ENCODE measurements at places on chromosomes 5 and 9.

- no peak for DNase-seq
These were observed 46.7 kb upstream of the TBC1D9B start for GRCh38 chr5:179954434-179954833.

DNA sequence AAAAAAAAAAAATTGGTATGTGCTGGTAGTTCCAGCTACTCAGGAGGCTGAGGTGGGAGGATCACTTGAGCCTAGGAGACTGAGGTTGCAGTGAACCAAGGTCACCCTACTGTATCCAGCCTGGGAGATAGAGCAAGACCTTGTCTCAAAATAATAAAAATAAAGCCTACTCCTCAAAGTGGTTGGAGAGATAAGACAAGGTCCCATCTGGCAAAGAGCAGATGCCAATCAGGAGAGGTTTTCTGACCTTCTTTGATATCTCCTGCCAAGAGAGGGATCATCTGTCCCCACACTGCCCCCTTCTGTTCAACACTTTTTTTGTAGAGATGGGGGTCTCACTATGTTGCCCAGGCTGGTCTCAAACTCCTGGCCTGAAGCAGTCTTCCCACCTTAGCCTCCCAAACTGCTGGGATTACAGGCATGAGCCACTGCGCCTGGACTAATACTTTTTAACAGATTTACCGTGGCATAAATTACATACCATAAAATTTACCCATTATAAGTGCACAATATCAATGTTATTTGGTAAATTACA lies 64.7 kb downstream of the SH3PXD2B start:
- no peak for DNase-seq

- no peak for DNase-seq
These were observed 148.2 kb upstream of the KLF4 start for GRCh38 chr9:107637421-107638420.

DNA sequence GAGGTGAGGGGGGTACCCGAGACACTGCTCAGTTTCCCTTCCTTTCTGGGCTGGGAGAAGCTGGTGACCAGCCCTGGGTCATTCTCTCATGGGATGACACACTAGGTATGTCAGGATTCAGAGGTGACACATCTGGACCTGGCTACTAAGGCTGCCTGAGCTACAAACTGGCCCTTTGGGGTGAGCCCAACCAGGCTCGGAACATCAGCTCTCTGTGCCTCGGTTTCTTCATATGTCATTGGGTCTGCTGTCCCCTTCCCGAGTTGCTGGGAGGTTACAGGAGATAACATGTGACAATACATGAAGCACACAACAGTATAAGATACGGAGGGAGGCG lies 11.8 kb downstream of the CARD19 start:
- no peak for DNase-seq

- peak; percentile 15 for DNase-seq
These were observed 1333.7 kb upstream of the WWC1 start for GRCh38 chr5:166957782-166958181.

DNA sequence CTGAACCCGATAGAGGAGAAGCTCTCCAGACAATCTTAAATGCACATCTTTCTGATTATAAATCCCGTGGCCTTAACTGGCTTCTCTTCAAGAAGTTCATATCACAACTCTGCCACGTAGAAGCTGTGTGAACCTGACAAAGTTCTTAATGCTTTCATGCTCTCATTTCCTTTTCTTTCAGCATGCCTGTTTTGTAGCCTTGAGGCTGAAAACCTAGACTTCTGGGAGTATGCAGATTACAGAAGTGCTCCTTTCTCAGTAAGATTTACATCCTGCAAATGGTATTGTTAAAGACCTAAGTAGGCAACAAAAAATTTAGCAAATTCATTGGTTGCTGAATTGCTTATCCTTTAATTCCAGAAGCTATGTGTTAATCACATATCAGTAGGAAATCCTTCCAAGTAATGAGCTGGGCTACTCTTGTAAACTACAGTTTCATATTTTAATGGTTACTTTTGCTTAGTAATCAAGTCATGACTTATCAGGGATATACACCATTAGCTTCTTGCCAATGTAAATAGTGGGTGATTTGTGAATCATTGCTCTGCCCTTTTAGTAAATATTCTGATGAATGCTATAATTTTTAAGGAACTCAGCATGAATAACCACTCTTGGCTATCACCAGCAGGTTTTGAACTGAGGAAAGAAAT lies 334.7 kb downstream of the FBXL7 start:
- no peak for DNase-seq

DNA sequence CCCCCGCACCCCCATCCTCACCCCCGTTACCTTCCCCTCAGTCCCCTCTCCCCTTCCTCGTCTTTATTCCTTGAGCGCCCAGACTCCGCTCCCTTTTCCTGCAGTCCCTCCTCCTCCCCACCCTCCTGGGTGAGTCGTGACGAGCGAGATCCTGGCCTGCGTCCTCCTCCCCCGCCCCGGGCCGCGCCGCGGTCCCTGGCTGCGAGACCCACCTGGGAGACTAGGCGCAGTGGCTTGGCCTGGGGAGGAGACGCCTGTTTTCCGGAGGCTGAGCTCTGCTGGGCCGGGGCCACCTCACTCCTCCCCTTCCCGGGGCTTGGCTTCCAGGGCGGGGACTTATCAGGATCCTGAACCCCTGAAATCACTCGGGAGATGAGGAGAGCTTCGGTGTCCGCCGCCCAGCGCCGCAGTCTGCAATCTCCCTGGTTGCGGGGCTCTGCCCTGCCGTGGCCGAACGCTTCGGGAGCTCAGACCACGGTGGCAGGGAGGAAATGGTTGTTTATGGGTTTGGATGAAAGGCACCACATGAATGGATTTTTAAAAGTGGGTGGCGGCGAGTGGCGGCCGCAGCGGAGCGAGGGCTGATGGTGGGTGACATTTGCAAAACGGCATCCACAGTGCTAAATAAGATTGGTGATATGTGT lies 984 bp downstream of the STXBP1 start:
- DNase-seq = no peak

DNA sequence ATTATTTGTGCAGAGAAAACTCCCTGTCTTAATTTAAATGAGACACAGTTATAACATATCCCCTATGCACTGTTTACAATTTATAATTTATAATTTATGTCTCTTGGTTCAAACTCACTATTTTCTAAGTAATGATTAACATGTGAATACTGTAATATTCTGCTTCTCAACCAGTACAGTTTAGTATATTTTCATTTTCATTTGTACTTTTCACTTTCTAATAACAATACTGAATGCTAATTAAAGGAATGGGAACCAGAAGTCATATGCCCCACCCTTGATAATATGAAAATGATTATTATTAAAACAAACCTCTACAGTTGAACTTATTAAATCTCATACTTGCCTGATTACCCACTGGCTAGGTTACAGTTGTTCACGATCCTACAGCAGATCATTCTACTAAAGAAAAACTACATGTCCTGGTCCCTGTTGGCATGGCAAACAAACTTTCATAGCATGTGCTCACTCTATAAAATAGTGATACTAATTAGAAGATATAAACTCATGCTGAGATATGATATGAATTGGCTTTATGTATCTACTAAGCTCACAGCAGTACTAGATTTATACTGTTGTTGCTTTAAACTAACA lies 66.4 kb downstream of the POU5F2 start:
- no peak for DNase-seq

GRCh38 chr5:27009540-27009915 lies 28.9 kb downstream of the CDH9 start:
- no peak for DNase-seq

DNA sequence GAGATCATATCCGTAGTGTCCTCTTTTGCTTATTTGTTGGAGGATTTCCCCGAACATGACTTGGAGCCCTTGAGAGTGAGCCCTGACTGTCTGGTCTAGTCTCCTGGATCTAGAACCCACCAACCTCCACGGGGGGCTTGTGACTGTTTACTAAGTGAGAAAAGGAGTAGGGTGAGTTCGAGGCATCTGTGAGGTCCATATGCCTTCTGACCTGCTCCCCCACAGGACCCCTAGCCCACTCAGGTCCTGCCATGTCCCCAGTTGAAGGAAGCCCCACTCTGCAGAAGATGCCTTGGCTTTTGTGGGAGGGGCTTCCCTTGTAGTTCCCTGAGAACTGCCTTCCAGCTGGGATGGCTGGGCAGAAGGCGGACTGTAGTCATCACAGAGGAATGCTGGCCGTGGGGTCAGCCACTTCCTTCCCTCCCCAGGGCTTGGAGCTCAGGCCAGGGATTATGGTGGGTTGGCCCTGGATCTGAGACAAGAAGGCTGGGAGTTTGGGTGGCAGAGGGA lies 7.0 kb upstream of the IRF1 start:
- no peak for DNase-seq

DNA sequence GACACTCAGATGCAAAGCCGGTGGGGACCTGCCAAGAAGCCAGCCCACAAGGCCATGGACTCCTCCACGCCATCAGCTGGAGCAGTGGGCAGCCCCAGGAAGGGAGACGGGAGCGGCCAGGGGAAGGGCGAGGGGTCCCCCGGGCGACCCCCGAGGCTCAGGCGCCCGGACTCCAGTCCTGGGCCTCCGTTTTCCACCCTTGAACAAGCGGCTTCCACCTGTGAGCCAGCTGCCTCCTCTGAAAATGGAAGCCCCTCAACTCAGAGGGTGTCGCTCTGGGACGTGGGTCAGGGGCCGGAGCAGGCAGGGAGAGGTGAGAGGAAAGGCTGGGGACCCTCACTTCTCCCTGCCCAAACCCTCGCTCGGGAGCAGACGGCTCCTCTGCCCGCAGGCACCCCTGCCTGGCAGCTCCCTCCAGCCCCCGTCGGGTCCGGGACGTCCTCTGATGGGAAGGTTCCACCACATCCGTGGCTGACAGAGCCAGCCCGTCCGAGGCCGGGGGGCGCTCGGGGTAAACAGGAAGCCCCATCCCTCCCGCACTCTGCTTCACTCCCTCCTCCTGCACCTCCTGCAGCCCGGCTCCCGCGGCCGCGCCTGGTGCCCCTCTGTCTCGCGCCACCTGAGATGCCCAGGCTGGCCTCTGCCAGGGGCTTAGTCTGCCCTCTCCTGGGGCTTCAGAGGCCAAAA lies 3.7 kb upstream of the EGFL7 start:
- no peak for DNase-seq

- DNase-seq = no peak
These were observed at the start of gene FAXDC2 for GRCh38 chr5:154850255-154851062. Gene FAXDC2, minus strand, starts transcription at chr5:154850603. Its CDS starts 12,425 bp downstream, at chr5:154838178.

- DNase-seq = no peak
These were observed 67.8 kb downstream of the MEF2C start for GRCh38 chr5:88815050-88815789.

DNA sequence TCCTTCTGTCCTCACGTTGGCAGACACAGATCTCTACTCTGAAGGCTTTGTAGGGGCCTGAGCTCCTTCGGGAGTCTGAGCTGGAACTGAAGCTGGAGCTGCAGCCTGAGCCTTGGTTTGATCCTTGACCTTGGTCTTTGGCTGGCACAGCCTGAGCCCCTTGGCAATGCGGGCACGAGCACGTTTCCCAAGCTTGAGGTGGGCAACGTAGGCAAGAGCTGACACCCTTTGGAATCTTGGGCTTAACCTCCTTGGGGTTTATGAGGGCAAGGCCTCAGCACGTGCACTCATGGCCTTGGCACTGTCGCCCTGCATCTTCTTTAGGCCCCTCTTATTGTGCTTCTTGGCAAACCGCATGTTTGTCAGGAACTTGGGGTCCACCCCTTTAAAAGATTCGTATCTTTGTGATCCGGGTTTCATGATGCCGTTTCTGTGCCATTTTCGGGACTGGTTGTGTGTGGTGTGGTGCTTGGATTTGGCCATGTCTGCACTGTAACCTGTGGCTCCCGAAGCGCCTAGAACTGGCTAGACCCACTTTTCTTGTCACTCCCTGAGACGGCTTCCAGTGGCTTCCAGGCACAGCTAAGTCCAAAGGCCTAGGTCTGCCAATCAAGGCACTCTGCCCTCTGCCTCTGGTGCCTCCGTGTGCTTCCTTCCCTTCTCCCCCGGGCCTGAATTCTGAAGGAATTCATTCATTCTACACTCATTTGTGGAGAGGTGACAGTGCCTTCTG lies 1.4 kb downstream of the SUSD1 start:
- no peak for DNase-seq

- DNase-seq = no peak
These were observed 87.3 kb downstream of the CFAP90 start for GRCh38 chr5:7763621-7764072.

DNA sequence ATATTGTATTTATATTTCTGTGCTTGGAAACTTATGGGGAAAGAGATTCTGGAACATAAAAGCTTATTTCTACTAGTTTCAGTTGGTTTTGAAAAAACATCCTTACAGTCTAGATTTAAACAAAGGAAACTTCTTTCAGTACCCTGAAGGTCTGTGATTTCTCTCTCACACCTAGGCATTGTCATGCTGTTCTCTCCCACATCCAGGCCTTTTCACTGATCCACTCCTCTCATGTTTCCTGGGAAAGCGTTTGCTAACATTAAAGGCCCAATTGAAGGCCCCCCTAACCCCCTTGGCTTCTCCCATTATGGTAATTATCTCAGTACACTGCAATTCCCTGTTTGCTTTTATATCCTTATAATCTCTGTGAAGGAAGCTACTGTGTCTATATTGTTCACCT lies 856 bp upstream of the PCDHGA3 start:
- DNase-seq = no peak

GRCh38 chr5:165030971-165031370 lies 1525.6 kb downstream of the MAT2B start:
- no peak for DNase-seq

GRCh38 chr5:143279698-143280097 lies 123.8 kb downstream of the NR3C1 start:
- no peak for DNase-seq

GRCh38 chr9:136225748-136226679 lies 19.6 kb downstream of the QSOX2 start:
- DNase-seq = peak; percentile 38

DNA sequence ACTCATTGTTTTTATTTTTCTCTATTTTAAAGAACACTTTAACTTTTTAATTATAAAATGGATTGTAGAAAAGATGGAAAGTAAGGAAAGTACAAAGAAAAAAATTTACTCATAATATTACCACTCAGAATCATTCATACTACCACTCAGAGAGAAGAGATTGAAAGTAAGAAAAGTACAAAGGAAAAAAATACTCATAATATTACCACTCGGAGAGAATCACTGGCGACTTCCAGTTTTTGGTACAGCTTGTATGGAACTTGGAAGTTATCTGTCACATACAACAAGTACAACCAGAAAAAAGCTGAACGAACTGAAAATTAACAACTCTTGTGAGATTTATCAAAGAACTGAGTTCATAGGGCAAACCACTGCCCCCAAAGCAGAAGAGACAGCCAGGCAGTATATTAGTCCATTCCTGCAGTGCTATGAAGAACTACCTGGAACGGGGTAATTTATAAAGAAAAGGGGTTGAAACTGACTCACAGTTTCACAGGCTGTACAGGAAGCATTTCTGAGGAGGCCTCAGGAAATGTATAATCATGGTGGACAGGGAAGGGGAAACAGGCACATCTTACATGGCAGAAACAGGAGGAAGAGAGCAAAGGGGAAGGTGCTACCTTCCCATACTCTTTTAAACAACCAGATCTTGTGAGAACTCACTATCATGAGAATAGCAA lies 183.9 kb downstream of the SMARCA2 start:
- DNase-seq = no peak

- DNase-seq = no peak
These were observed 12.2 kb downstream of the AKNA start for GRCh38 chr9:114375386-114376175.

DNA sequence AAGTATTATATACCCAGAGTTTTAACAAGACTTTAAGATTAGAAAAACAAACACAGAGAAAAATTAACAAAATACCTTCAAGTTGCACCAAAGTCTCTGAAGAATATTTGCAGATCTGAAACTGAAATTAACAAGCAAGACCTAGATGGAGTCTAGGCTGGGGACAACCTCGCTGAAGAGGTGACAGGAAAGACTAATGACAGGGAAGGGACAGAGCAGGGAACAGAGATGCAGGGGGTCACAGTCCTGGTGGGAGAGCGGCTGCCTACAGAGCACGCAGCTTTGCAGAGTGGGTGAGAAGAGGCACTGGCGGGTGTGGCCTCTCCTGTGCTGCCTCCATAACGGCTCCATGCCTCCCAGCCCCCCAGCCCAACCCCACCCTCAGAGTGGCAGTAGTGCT lies 13.5 kb downstream of the RETREG1 start:
- DNase-seq = no peak

Data from NCI-H1048 (cell line).